HFFc6 (cell line): ENCODE measurements at places on chromosomes 11 and 22. TPM values are rescaled to one million over a fixed set of nuclear protein-coding genes. Genes with fewer than 3 reads are reported as not detected.

Gene SYT9
- not detected in 3 replicates for total RNA-seq

Gene LDLRAD3
- 5.4 to 9.2 TPM (median 5.8 TPM) in 3 replicates for total RNA-seq

Gene C1QTNF4
- total RNA-seq, result not detected in 3 replicates

Gene TRPC6
- not detected in 3 replicates for total RNA-seq

Gene STX5
- 38.1 to 50.7 TPM (median 45.9 TPM) in 3 replicates for total RNA-seq

Gene C1QTNF5
- 7.7 to 16.1 TPM (median 15.5 TPM) in 3 replicates for total RNA-seq

Gene BLID
- 0.45 to 1.4 TPM (median 1.4 TPM) in 3 replicates for total RNA-seq

Gene TSPAN32
- not detected in 3 replicates for total RNA-seq

Gene OR5P2
- not detected in 3 replicates for total RNA-seq

Gene VPS11
- 28.0 and 31.0 TPM in 2 replicates for total RNA-seq

Gene TSPAN18
- total RNA-seq, result not detected in 3 replicates
